ENCODE measurements at places on chromosomes 16 and 17. TPM values are rescaled to one million over a fixed set of nuclear protein-coding genes. Genes with fewer than 3 reads are reported as not detected.

The MAP2K3 gene
- polyA plus RNA-seq, result 0.15 TPM

The LRRC46 gene
- 6.0 TPM for polyA plus RNA-seq

The CDRT15 gene
- not detected for polyA plus RNA-seq

The TAC4 gene
- polyA plus RNA-seq, result not detected

The SLC38A8 gene
- not detected for polyA plus RNA-seq

All from Purkinje cell (primary cell).